GF-D8 (cell line): ENCODE measurements at places on chromosomes 5 and 9.

- no peak for DNase-seq
Measured at GRCh38 chr5:132364319-132364718, 5.2 kb upstream of the SLC22A5 start.

DNA sequence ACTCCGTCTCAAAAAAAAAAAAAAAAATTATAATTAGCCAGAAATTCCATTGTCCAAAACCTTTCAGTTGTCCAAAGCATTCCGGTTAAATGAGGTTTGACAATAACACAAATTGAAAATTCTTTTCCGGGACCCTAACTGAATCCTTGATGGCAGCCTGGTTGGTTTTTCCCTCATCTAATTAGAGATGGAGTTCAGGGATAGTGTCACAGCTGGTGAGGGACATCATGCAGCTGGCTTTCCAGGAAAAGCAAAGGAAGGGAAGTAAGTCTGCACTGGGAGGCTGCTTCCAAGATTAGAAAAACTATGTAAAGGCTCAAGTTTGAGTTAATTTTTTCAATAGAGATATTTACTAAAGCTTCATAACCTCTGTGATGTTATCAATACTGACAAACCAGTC lies 195.4 kb downstream of the ADAMTS12 start:
- no peak for DNase-seq

DNA sequence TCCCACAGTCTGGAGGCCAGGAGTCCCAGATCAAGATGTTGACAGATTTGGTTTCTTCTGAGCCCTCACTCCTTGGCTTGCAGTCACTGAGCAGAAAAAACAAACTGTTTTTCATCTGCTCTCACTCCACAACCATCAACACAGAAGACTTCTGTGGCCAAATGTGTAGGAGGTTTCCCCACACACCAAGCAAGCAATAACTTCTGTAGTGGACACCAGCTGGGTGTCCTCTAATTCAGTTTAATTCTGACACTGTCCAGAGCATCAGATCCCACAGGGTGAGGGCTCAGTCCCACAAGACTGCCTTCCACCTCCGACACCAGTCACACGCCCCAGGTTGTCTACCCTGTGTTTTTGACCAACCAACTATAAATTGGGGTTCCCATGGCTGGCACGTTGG lies 209.9 kb downstream of the AOPEP start:
- DNase-seq = no peak

DNA sequence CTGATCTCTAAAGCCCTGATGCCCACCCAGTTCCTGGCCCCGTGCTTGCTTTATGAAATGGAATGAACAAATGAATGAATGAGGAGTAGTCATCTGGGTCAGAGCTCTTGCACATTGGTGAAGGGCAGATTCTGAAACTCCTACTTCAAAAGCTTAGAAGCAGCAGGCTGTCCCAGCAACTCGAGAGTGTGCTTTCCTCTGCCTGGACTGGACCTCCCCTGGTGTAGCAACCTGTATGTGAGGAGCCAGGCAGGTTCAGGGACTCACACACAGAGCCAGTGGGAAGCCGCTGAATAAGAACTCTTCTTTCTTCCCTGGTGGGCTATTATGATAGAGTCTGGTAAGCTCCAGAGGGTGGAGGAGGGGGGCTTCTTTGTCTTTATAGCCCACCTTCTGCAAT lies 396.4 kb downstream of the CDK5RAP2 start:
- no peak for DNase-seq
